Cortex of kidney (tissue), 1 donor: ENCODE measurements at places on chromosomes 2 and 18.

DNA sequence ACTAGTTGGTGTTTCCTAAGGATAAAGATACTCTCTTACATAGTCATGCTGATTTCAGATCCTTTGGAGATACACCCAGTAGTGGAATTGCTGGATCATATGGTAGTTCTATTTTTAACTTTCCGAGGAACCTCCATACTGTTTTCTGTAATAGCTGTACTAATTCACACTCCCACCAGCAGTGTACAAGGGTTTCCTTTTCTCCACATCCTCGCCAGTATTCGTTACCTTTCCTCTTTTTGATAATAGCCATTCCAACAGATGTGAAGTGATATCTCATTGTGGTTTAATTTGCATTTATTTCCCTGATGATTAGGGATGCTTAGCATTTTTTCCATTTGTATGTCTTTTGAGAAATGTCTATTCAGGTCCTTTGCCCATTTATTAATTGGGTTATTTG, 34.0 kb downstream of the ACTR2 start:
- DNase-seq = no peak

DNA sequence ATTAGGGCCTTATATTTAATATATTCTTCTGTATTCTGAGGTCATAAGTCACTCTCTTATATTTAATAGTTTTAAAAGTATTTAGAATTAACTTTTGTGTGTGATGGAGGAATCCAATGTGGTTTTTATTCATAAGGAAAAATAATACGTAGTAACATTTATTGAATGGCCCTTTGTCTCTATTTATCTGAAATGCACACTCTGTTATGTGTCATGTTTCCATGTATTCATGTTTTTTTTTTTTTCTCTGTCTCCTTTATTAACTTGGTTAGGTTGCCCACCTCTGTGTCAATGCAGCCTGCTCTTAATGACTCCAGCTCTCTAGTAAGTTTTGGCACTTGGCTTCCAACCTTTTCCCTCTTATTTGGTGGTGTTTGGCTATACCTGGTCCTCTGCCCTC, 33.8 kb downstream of the RNF144A start:
- DNase-seq = no peak

DNA sequence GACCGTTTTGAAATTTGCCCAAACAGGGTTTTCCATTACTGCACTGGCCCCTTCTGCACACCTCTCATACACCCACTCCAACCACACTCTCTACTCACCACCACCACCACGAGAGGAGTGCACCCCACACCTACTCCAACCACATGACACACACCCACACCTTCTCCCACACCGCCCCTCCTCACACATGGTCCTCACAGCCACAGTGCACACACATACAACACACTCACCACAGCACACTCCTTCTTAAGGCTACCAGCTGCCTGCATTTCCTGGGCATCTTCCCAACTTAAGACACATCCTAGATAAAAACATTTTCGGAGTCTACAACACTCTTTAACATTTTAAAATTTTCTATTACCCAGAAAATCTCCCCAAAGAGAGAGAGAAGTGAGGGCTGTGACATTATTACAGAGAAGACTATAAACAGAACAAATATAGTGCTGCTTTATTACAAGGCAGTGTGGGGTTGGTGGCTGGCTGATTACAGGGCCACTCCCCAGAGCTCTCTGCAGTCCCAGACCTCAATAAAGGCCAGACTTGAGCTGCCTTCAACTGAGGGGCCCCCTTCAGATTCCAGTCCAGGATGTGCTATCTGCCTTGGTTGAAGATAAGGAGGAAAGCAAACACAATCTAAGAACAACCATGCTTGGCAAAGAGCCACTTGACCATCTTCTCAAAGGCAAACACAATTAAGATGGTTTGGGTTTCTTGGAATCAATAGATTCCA, 36.1 kb downstream of the NHEJ1 start:
- DNase-seq = no peak

DNA sequence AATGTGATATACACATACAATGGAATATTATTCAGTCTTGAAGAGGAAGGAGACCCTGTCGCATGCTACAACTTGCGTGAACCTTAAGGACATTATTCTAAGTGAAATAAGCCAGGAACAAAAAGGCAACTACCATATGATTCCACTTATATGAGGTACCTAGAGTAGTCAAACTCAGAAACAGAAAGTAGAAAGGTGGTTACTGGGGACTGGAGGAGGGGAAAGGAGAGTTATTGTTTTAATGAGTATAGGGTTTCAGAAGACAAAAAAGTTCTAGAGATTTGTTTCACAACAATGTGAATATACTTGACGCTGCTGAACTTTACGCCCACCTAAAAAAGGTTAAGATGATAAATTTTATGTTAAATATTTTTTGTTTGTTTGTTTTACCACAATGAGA, 47.0 kb downstream of the CXCR4 start:
- DNase-seq = no peak

- no peak for DNase-seq
Observed at GRCh38 chr2:49042488-49042887, 111.8 kb downstream of the FSHR start.

- no peak for DNase-seq
Observed at GRCh38 chr18:23314672-23315071, 138.4 kb upstream of the RIOK3 start.

DNA sequence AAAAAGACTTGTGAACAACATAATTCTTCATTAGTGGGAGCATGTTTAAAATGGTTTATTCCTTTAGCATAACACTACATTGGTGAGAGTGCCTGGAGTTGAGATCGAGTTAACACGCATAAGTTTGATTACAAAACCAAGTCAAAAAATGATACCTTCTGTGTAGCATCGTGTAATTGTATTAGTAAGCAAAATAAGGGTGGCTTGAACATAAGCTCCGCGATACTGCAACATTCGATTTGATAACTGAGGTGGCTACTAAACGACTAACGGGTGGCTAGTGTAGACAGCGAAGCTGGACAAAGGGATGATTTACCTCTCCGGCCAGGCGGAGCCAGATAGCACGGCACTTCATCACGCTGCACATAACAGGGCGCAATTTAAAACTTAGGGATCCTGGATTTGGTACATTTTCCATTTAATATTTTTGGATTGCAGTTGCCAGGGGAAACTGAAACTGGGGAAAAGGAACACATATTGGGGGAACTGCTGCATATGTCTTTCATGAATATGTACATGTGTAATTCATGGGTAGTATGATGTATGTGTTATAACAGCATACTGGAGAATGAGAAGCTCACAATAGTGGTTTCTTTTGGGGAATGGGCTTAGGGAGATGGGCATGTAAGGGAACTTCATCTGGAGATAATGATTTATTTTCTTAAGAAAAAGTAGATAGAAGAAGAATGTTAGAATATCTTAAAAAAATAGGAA, 36.4 kb upstream of the TOGARAM2 start:
- no peak for DNase-seq

- DNase-seq = no peak
Observed at GRCh38 chr2:114039677-114040076, 149.8 kb downstream of the ACTR3 start.

DNA sequence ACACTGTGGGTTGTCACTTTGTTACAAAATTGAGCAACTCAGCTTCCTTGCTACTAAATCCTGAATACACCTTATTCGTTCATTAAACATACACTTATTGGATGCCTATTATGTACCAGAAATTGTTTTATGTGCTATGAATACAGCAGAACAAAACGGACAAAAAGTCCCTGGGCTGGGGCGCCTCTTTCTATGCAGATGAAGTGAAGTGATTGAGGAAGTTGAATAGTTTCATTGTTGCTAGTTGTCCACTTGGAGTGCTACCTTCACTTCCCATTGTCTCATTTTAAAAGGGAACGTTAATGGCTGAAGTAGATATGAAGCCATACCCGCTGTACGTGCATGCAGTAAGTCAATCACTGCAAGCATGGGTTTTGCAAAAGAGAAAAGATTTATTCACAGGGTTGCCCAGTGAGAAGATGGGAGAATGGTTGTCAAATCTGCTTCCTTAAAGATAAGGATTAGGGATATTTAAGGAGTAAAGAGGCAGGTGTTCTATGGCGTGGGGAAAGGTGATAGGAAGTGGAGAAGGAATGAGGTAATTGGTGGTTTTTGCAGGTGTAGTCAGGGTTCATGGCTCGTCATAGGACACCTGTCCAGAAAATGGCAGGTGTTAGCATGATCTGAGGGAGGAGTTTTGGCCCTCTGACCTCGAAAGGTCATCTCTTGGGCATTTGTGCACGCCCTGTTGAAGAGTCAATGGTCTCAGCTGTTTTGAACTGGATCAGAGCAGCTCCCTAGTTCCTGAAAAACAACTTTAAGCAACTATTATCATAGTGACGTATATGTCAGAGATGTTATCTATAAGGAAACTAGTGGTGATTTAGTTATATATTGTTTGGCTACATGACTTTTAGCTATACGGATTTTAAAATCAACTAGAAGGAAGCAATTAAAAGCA, 23.5 kb downstream of the TRPM8 start:
- no peak for DNase-seq

GRCh38 chr18:47032945-47033344, 2.5 kb downstream of the ELOA2 start:
- no peak for DNase-seq

- DNase-seq = no peak
Observed at GRCh38 chr18:29140590-29140989, 963.7 kb upstream of the CDH2 start.
